ENCODE measurements at places on chromosomes 12 and 14. TPM values are rescaled to one million over a fixed set of nuclear protein-coding genes. Genes with fewer than 3 reads are reported as not detected.

GRCh38 chr12:42886160-42886559, 296.6 kb upstream of the PRICKLE1 start:
- DNase-seq: no peak

- no peak for DNase-seq
Measured at GRCh38 chr12:27911397-27911796, 61.1 kb downstream of the PTHLH start.

Gene ZDHHC22
- not detected for total RNA-seq

DNA sequence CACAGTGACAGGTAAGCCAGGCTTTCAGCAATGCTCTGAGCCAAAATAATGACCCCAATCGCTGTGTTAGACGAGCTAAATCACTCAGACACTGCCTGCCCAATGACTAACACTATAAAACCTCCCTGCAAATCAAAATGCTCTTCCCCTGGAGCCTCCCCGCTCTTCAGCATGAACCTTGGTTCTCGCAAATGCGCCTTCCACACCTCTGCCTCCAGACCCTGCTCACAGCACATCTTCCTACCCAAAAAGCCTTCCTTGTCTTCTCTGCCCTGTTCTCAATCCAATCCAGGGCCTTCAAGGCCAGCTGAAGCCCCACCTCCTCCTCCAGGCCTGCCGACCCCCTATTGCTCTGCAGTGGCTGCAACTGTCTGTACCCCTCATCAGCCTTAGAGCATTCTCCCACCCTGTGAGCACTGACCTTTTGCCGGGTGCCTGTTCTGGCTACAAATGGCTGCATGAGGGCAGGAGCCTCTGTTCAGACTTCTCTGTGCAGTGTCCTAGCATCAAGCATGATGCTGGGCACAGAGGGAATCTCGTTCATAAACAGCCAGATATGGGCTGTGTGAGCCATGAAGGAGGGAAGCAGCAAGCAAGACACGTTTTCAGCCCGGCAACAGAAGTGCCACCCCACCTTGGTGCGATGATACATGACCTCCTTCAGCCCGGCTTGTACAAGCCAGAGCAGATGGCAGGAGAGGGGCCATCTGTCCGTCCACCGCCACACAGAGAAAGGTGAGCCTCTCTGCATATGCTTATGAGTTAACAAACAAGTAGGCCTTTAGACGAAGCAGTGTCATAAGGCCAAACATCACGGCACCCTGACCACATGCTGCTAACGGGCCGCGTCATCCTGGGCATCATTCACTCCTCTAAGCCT, 64.5 kb upstream of the DDX11 start:
- DNase-seq: no peak

GRCh38 chr14:58398495-58398894, 2.8 kb downstream of the TOMM20L start:
- DNase-seq: no peak

DNA sequence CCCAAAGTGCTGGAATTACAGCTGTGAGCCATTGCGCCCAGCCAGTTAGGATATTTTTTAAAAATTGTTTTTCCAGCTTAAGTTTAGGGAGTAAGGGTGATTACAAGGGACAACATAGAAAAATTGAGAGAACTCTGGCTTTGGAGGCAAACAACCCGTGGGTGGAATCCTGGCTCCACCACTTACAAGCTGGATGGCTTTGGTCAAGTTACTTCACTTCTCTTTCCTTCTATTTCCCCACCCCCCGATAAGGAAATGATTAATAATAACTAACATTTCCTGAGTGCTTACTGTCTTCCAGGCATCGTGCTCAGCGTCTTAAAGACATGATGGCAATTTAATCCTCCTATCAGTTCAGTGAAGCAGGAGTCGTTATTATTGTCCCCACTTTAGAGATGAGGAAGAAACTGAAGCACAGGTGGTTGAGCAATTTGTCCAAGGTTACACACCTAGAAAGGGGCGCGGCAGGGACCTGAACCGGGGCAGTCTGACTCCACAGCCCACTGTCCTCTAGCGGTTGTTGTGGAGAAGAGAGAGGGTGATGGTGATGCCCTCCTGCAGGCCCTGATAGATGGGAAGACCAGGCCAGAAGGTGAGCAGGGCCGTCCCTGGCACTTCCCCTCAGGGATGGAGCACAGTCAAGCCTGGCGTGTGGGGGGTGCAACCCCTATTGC, 16.7 kb upstream of the FAIM2 start:
- no peak for DNase-seq

Gene CCDC63
- not detected for total RNA-seq

- DNase-seq: peak; percentile 99
Measured at GRCh38 chr14:49971156-49972130, 78.6 kb downstream of the ARF6 start.

DNA sequence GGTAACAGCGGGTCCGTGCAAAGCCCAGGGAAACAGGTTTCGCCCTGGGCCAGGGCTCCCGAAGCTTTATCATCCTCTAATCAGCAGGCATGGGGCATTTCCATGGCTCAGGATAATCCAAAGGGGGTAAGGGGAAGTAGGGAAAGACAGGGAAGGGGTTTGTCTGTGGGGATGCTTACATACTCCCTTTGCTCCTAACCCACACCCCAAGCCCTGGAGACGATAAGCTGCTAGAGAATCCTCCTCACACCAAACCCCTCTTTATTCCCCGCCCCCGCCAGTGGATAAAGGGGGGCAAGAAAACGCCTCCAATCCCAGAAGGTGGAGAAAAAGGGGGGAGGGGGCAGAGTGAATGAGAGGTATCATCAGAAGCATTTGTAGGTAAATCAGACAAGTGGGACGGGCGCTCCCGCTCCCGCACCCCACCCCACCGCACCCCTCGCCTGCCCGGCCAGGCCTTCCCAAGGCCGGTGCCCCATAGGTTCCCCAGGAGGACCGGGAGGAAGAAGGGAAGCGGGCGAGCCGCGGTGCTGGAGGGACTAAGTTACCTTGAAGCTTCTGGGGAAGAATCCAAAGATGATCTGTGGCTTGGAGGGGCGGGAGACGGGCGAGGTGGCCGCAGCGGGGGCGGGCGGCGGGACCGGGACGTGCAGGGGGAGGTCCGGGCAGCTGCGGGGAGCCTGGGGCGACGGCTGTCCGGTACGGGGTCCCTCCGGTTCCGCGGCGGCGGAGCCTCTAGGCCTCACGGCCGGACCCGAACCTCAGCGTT, 762 bp downstream of the PPP2R5E start:
- DNase-seq: peak; percentile 71

GRCh38 chr14:82159624-82160023, 626.0 kb upstream of the SEL1L start:
- no peak for DNase-seq

GRCh38 chr12:128008341-128008740, 258.6 kb upstream of the TMEM132C start:
- no peak for DNase-seq

Gene RTN1
- 0.32 TPM for total RNA-seq

- DNase-seq: no peak
Measured at GRCh38 chr14:23633160-23633701, 2.9 kb upstream of the DHRS2 start.

Gene HRK
- total RNA-seq: 1.2 TPM

GRCh38 chr12:108753976-108754375, 22.7 kb upstream of the CORO1C start:
- DNase-seq: no peak

DNA sequence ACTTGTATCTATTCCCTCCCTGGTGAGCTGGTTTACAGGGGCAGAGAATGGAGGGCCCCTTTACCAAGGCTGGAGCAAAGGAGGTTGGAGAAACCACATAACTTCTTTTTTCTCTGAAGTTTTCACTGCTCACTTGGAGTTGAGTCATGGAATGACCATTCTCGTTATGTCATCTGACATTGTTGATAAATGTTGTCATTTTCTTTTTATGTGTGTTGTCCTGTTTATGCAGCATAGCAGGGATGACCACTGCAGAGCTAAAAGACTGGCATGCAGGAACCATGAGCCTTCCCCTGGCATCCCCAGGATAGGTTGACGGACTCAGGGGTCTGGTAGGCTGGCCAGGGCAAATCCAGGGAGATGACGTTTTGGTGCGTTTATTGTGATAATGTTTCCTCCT, 256.8 kb upstream of the DDHD1 start:
- no peak for DNase-seq

DNA sequence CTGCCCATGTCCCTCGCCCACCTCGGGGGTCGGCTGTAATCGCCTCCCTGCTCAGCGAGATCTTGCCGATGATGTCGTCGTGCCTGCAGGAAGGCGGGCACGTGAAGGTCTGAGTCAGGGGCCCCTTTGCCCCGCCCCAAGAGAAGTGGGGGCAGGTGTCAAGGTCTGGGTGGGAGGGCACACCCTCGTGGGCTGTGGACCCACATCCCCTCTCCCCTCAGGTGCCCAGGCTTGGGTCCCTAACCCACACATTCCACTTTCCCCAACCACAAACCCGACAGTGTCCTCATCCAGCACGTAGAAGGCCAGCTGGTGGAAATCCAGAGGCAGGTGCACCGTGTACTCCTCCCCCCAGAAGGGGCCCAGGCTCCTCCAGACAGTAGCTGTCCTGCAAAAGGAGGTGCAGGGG, 7.8 kb downstream of the RASAL1 start:
- DNase-seq: no peak

Gene NGB
- total RNA-seq: not detected

GRCh38 chr14:99460793-99461192, 19.9 kb downstream of the SETD3 start:
- DNase-seq: peak; percentile 51

Gene IFNG-AS1
- total RNA-seq: not detected

Gene NAV3
- total RNA-seq: 0.04 TPM

DNA sequence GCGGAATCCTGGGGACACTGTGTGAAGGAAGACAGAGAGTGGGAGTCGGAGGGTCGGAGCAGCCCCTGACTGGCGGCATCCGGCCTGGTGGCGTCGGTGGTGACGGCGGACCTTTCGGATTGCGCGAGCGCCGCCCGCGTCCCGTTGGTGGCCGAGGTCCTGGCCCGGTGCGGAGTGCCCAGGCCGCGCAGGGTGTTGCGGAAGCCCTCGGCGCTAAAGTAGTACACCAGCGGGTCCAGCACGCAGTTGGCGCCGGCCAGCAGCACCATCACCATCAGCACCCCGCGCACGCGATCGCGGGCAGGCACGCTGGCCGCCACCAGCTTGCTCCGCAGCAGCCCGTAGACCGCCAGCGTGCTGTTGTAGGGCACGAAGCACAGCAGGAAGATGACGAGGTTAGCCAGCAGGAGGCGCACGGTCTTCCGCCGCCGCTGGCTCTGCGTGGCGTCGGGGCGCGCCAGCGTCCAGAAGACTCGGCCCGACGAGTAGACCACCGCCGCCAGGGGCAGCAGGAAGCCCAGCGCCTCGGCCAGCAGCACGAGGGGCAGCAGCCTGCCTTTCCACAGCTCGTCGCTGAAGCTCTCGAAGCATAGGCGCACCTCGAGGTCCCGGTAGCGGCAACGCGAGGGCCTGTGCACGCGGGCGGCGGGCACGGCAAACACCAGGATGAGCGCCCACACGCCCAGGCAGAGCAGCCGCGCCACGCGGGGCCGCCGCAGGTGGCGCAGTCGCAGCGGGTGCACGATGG, 13.1 kb upstream of the CHD4 start:
- DNase-seq: no peak

Gene PTPN21
- 0.04 TPM for total RNA-seq

- DNase-seq: no peak
Measured at GRCh38 chr14:55713486-55713885, 133.5 kb downstream of the KTN1 start.

DNA sequence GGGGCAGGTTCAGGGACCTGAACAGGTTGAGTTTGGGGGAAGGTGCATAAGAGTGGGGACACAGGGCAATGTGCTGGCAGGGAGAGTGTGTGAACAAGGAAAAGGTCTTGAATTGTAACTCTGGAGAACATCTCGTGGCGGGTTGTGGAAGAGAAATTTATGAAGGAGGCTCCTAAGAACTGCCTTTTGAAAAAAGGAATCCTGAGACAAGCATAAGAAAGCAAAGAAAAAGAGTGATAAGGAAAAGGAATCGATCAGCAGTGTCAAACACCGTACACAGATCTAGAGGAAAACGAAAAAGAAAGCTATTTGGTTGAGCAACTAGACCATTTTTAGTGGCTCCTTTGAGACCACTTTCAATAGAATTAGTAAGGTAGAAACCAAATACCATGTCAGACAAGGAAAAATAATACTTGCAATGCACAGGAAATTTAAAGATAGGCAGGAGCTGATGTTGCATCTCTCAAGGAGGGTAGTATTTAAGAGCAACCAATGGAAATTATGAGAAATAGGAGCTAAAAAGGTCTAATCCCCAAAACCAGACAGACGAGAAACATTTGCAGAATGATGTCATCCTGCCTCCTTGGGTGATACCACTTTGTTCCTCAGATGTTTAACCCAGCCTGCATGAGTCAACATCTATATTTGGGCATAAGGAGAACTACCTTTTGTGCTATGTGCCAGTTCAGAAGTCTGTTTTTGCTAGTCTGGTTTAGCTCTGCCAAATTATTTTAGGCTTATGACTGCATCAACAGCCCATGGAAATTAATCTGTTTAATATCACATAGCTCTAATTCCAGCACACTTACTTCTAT, 64.5 kb upstream of the STK38L start:
- DNase-seq: peak; percentile 72

DNA sequence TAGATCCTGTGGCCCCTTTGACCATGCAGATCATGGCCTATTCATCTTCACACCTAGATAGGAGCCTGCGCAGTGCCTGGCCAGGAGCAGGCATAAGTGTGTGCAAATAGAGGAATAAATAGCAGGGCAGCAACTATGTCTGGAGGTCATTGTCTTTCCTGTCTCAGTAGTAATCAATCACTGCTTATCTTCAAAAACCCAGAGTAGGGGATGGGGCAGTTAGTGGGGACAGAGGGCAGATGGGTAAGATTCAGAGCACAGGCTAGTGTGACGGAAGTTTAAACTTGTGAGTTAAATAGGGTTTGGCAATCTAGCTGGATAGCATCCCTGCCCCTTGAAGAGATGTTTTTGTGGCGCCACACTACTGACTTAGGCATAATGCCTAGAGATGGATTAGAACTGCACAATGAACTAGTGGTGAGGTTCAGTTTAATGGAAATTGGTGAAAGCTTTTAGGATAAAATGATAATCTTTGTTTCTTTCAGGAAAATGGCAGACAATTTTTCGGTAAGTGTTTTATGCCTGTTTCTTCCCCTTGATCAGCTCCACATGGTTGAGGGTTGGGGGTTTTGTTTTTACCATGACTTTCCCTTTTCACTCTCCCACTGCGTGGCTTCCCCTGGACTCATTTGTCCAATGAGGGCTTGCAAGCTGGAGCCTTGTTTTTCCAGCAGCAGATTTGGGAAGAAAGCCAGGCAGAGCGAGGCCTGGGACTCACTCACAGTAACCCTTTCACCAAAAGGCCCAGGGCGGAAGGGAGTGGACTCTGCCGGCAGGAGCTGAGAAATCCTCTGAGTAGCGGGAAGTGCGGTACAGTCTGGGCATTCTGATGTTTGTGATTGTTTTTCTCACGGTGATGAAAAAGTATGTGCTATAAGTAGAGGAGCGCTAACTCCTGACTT, 8.1 kb downstream of the LGALS3 start:
- no peak for DNase-seq

All from Karpas-422 (cell line).